ENCODE measurements at places on chromosomes 2 and 18.
A peak's percentile ranks its signal among the peaks of the same experiment; 100 is the strongest.

DNA sequence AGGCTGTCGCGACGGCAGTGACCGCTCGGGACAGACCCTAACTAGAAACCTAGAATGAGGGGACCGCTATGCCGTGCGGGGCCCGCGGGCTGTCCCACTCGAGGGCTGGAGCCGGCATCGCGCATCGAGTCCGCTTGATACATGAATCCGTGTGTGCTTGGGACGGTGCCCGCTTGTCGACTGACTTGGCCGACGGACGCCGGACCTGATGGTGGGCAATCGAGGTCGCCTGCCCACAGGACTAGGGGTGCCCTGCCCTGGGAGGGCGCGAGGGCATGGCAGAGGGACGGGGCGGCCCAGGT lies 749 bp upstream of the PTMA start:
- DNase-seq: no peak

GRCh38 chr2:160891353-160891740 lies 268.9 kb upstream of the TANK start:
- DNase-seq: peak; percentile 73

DNA sequence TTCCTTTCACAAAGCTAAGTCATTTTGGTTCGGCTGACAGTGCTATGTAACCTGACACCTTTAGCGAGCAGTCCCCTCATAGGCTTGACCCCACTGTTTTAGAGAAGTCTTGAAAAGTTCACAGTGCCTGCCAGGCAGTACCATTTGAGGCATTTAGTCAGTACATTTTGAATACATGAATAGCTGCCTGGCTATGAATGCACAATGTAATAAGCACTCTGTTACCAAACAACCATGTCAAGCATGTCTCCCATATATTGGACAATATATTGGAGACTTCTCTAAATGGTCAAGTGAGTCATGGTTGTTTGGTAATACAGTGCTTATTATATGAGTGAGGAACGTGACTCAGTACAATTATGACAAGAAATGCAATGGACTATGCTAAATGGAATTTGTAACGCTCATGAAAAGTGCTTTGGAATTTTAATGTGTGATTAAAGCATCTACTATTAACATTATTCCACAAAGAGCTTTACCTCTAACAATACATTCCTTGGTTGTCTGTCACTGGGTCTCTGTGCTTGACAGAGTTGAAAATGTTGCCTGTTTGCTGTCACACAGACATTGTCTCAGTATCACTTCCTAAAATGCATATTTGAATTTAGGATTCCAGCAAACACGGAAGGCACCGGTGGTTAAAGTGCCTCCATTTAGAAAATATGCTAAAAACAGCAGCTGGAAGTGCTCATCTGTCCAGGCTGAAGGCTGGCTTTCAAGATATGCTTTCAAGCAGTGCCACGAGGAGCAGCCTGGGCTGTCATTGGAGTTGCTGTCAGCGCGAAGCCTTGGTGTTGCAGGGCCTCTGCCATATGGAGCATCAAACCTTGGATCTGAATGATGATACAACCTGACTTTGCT lies 458.6 kb downstream of the FBXO15 start:
- no peak for DNase-seq

GRCh38 chr2:10359246-10359645 lies 56.5 kb downstream of the HPCAL1 start:
- DNase-seq: no peak

GRCh38 chr2:25453199-25453905 lies 111.6 kb upstream of the DNMT3A start:
- no peak for DNase-seq

DNA sequence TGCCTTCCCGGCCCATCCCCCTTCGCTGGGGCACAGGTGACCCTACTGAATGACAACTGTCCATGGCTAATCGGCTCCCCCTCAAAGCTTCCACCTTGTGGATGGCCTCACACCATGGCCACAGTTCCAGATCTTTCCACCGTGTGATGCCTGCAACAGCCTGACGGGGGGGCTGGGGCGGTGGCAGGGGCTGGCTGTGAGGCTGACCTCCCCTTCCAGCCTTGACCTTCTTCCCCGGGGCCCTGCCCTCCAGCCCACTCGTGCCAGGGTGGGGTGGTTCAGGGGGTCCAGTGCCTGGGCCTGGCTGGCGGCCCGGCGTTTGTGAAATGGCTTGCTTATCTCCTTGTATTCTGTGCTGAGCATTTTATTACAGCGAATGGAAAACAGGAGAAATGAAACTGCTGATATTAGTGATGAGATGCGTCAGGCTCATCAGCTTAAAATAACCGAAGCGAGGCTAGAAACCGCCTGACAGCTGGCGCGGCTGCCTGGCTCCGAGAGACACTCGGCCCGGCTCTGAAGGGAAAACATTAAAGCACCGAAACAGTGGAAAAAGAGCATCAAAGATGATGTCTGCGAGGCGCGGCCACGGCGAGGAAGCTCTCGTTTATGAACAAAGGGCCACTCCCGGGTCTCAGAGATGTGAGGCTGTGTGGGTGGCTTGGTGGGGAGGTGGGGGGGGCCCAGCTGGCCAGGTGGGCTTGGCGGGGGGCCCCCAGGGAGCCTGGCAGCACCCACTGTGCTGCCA lies 916 bp upstream of the PDCD1 start:
- DNase-seq: no peak

DNA sequence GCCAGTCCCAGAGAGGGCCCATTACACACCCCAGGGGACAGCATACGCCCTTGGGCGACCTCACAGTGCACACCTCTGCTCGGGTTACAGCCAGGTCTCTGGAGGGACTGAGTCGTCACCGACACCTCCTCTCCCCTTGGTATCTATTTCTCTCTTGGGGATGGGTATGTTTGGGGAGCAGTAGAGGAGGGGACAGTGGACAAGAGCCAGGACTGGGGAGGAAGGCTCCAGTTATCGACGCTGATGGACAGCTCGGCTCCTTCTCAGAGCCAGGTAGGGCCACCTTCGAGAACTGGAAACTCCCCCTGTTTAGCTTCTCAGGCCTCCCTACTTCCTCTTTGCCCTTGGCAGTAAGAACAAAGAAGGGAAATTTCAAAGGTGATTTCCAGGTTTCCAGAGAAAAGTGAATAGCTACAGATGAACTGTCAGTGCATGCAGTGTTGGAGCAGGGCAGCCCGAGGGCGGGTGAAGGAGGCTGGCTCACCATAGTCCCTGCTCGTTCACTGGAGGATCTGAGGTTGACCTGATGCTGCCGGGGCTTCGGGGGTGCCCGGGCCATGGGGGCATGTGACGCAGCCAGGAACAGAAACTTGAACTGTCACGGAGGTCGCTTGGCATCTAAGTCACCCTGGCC lies 4.4 kb upstream of the SEMA4C start:
- no peak for DNase-seq

DNA sequence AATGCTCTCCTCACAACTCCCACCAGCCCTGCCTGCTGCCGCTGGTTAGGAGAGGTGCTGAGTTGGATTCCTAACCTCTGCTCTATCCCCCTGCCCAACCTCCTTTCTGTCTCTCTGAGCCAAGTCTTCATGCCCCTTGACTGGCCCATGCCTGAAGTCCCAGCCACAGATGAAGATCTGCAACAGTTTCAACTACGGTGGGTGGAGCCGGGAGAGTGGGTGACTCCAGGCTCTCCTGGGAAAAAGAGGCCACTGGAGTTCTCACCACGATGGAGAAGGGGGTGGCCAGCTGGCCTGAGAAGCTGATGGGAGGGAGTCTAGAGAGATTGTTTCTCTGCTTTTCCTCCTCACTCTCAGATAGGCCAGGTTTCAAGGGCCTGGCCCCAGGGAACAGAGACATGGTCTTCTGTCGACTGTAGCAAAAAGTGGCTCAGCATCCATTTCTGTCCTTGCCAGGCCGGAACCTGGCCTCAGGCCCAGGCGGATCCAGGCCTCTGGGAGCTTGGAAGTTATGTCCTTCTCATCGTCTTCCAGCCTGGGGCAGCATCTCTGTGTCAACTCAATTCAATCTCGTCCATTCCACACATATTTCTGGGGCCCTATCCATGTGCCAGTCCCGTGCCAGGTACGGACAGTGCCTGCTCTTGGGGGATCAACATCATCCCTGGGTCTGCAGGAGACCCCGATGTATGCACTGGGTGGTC lies 75.3 kb downstream of the INHBB start:
- DNase-seq: no peak

DNA sequence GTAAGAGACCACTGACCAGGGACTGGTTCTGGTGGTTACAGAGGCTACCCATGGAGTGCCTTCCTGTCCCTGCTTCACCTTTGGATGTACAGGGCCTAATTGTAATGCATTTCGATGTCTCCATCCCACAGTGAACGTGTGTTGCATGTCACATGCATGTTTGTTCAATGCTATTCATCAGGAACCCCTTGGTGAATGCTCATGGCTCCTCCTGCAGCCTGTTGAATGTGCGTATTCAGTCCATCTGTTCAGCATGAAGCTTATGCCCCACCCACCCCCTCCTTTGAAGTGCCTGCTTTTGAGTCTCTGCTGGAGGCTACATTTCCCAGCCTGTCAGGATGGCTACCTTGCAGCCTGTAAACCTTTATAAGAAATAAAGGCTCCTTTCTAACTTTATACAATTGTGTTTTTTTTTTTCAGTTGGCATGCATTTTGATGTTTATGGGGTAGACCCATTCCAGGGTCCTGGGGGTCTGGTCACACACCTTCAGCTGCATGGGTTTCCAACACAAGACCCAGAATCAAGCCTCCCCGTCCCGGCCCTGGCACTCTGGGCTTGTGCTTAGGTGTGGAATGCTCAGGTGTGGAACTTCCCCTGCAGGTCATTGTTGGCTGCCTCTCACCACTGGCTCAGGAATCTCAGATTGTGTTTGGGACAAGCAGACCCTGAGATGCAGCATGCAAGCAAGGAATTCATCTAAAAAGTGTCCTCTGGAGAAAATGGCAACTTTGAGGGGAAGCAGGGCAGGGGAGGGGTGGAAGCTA lies 238.8 kb upstream of the HDAC4 start:
- no peak for DNase-seq

- no peak for DNase-seq
These were observed 70.6 kb downstream of the CAPN13 start for GRCh38 chr2:30736461-30737325.

DNA sequence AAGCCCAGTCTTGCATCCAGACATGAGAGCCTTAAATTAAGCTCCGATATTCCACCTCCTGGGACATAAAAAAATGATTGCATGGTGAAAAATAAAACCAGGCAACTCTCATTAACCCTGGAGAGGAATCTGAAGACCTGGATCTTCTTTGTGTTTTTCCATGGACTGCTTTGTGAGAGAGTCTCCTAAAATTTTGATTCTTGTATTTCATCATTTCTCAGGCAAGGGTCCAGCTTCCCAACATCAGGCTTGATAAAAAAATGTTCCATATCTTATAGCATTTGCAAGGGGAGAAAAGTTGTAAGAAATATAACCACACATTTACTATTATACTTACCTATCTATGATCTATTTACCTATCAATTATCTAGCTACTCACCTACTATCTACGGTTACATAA lies 327.5 kb upstream of the SPHKAP start:
- no peak for DNase-seq

GRCh38 chr18:42683094-42683493 lies 432.4 kb downstream of the RIT2 start:
- no peak for DNase-seq

DNA sequence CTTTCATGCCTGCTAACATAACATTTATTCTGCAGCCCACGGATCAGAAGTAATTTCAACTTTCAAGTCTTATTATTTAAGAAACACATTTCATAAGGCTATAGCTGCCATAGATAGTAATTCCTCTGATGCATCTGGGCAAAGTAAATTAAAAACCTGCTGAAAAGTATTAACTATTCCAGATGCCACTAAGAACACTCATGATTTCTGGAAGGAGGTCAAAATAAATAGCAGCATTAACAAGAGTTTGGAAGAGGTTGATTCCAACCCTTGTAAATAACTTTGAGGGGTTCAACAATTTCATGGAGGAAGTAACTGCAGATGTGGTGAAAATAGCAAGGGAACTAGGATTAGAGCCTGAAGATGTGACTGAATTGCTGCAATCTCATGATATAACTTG lies 77.6 kb downstream of the CCDC148 start:
- DNase-seq: no peak

- no peak for DNase-seq
These were observed 25.2 kb downstream of the TMEM18 start for GRCh38 chr2:651951-652373.

GRCh38 chr2:12412898-12413305 lies 303.8 kb upstream of the TRIB2 start:
- no peak for DNase-seq

GRCh38 chr2:101479810-101480209 lies 4.9 kb upstream of the RFX8 start:
- no peak for DNase-seq

- no peak for DNase-seq
These were observed 9.7 kb downstream of the DRC1 start for GRCh38 chr2:26411419-26411818.

- DNase-seq: no peak
These were observed 264.1 kb downstream of the TRIB2 start for GRCh38 chr2:12980817-12981216.

DNA sequence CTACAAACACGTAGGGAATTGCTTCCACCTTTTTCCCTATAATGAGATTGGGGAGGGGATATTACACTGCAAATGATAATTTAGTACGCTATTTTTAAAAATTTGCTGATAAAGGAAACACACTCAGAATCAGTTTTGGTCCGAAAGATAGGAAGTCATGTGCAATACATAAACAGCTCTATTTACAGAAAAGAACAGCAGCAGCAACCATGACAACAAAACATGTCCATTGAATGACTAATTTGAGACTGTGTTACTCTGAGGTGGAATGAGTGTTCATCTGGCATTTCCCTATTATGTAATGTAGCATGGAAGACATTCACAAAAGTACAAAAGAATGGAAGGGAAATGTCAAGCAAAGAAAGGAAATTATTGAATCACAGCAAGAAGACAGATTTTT lies 337.2 kb downstream of the NBAS start:
- DNase-seq: no peak

Measured in NCI-H524 treated with DMSO at 0.1 percent for 48 hours (cell line).